ENCODE measurements at places on chromosomes 4 and X.

- ATAC-seq, result no peak
Measured at GRCh38 chrX:37993176-37993575, 13.2 kb upstream of the SYTL5 start.

- ATAC-seq, result peak; percentile 35
Measured at GRCh38 chrX:134459683-134460004, 321 bp upstream of the HPRT1 start.

GRCh38 chr4:129358571-129358970 is 262.6 kb downstream of the C4orf33 start:
- ATAC-seq, result peak; percentile 9

DNA sequence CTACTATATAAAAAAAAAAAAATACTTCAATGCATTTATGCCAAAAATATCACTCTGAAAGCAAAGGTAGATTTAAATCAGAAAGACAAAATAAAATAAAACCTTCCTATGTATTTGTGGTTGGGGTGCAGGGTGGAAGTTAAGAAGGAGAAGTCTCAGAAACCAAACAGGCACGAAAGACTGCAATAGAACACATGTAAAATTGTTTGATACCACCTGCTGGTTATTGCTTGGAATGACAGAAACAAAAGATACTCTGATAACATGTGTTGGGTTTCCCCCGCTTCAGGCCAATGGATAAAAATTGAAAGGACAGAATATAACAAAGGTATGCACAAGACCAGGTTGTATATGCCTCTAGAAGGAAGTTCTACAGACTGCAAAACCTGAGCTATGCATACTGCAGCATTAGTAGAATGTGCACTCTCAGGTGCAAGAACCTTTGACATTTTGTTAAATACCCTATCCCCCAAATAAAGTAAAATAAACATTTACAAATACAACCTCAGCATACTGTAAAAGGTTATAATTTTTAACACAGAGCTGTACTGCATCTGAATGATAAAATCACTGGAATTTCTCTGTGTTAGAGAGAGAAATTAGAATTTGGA is 118.8 kb downstream of the GABRA2 start:
- peak; percentile 46 for ATAC-seq

DNA sequence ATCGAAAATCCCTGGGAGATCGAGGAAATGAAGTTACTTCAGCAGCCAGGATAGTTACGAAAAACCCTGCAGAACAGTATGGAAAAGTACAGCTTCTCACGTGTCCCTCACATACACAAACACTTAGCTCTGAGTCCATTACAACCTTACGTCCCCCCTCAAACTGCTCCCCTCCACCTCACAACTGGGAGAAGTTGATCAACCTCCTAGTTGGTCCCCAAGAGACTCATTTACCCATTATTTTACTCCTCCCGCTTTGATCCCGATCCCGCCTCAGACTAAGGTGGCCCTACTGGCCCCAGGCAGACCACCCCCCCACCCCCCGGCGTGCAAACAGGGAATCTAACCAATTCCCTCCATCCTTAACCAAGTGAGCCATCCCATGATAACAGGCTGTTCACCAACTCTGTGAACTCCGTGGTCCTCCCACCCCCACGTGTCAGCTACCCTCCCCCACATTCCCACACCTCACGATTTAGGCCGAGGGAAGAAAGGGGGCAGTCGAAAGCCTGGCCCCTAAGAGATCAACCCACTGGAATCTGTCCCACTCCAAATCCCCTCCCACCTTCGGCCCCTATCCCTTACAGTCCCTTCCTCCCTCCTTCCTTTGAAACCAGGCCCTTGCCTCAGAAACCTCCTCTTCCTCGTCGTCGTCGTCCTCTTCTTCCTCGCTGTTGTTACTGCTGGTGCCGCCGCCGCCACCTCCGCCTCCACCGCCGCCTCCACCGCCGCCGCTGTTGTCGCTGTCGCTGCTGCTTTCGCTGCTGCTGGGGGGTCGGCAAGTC is 755 bp downstream of the ANKRD17 start:
- ATAC-seq, result peak; percentile 9

GRCh38 chr4:184427687-184428086 is 46.7 kb downstream of the IRF2 start:
- ATAC-seq, result no peak

DNA sequence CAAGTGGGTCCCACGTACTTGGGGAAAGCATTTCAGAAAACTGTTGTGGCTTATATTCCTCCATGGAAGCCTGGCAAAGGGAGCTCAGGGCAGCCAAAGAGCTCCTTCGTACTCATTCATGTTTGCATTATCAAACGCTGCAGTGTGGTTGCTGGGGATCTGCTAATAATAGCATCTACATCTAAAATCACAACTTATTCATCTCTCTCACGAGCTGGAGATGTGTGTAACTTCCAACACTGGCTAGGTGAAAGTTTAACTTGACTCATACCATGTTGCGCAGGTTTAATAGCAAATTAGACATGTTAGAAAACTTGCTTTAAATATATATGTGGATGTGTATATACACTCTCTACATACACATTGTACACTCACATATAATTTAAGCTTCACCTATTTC is 415.1 kb downstream of the AFF2 start:
- no peak for ATAC-seq

DNA sequence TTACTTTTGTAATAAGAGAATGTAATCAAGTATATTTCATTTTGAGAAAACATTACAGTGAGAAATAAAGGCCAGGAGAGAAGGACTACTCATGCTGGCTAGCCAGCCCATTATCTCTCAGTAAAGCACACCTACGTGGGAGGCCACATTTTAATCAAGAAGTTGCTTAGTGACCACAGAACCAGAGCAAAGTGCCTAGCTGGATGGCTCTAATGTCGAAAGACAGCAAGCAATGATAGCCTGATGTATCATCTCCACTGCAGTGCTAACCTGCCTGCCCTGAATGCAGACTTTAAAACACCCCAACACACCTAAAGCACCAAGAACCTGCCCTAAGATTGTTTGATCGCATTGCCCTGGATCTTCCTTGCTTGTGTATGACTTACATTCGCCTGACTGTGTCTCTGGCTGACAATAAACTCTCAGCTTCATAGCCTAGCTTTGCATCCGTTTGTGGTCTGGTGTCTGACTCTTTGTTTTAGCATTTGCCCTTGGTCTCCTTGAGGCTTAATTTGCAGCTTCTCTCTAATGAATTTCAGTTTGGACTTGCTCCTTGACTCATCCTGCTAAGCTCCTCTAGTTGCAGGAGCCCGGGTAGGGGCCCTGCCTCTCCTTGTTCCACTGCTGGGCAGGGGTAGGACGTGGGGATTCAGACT is 31.4 kb upstream of the SOWAHD start:
- no peak for ATAC-seq

DNA sequence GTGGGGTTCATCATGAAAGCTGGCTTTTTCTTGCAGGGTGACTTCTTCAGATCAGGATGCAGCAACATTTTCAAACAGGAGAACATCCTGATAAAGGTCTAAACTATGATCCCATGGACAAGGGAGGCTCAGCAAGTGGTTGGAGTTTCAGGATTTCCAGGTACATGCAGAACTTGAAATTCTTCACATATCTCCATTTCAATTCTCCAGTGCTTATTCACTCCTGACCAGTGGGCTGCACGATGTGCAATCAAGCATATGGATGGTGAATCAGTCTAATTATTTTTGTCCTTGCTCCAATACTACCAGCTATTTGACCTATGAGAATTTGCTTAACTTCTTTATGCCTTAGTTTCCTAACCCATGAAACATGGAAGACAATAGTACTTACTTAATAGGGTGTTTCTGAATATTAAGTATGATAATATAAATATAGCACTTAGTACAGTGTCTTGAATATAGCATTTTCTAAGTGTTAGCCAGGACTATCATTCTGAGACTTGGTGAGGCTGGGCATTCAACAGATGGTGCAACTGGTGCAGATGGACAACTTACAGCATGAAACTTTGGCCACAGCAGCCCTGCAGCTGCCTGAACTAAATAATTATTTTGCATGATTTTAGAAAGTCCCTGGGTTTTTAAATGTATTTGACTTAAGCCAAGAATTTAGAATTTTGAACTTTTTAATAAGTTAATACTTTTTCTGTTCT is 92.4 kb downstream of the HPGD start:
- ATAC-seq, result no peak

GRCh38 chr4:55635282-55635681 is 816 bp downstream of the NMU start:
- ATAC-seq, result no peak

GRCh38 chr4:81245218-81246009 is 30.4 kb upstream of the PRKG2 start:
- peak; percentile 74 for ATAC-seq

GRCh38 chrX:43702079-43702524 is 46.0 kb downstream of the MAOA start:
- no peak for ATAC-seq

GRCh38 chr4:147103403-147103946 is 157.8 kb upstream of the TTC29 start:
- peak; percentile 97 for ATAC-seq

- no peak for ATAC-seq
Measured at GRCh38 chrX:80216086-80216485, 201.5 kb downstream of the TBX22 start.

GRCh38 chrX:100871594-100872560 is 2.3 kb downstream of the NOX1 start:
- ATAC-seq, result no peak

DNA sequence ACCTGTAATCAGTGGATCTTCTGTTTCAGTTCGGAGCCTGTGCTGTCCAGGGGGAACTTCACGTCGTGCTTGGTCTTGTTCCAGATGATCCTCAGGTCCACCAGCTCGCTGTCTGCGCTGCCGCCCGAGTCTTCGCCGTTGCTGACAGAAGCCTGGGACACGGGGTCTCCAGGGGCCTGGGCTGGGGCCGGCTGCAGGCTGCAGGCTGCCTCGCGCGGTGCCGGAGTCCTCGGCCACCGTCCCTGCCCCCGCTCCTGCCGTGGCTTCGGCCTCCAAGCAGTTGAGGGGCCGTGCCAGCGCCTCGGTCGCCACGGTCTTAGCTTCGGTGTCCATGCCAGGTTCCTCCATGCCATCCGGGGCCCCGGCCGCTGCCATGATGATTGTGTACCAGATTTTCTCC is 37.3 kb upstream of the CCNI start:
- no peak for ATAC-seq

GRCh38 chr4:83153417-83153816 is 38.9 kb upstream of the PLAC8 start:
- no peak for ATAC-seq

DNA sequence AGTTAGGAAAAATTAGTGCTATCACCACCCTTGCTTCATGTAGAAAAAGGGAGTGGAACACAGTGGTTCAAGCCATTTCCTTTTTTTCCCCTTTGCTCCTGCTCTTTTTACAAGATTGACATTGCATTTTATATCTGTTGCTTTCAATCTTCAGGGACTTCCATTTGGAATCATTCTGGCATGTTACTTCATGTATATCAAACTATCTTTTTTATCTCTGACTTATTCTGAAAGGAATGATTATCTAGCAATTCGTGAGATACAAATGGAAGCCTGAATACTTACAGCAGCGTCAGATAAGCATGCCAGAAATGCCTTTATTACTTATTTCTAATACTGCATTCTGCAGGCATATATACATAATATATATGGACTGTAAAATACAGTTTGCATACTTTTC is 20.4 kb downstream of the ADGRL3 start:
- ATAC-seq, result no peak

GRCh38 chr4:4417886-4418285 is 31.0 kb downstream of the NSG1 start:
- no peak for ATAC-seq

DNA sequence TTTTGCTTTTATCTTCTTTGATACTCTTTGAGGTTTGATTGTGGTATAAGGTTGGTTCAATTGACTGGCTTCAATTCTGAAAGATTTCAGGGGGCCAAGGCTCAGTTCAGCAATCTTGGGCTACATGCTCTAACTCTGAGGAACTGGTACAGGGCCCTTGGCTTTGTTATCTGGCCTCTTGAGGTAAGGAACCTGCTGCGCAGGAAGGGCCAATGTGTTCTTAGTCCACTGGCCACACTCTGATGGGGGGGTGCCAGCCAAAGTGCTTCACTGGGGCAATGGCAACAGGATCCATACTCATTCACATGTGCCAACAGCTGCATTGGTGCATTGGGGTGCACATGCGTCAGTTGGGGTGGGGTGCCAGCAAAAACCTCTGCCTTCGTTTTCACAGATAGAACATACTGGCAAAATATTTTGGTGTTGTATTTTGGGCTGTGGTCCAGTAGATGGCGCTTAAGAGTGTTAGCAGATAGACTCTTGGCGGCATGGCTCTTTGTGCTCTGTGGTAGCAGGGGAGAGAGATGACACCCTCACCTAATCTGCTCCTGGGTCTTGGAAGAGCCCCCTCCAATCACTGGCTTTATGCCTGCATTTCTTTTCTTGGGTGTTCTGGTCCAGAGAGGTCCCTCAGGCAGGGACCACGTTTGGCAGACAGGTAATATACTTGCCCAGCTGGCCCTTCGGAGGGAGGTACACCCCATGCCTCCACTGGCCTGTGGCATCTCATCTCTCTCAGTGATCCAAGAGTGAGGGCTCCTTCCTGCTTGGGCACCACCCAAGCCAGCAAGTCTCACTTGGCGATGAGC is 42.9 kb downstream of the NDST3 start:
- ATAC-seq, result no peak

DNA sequence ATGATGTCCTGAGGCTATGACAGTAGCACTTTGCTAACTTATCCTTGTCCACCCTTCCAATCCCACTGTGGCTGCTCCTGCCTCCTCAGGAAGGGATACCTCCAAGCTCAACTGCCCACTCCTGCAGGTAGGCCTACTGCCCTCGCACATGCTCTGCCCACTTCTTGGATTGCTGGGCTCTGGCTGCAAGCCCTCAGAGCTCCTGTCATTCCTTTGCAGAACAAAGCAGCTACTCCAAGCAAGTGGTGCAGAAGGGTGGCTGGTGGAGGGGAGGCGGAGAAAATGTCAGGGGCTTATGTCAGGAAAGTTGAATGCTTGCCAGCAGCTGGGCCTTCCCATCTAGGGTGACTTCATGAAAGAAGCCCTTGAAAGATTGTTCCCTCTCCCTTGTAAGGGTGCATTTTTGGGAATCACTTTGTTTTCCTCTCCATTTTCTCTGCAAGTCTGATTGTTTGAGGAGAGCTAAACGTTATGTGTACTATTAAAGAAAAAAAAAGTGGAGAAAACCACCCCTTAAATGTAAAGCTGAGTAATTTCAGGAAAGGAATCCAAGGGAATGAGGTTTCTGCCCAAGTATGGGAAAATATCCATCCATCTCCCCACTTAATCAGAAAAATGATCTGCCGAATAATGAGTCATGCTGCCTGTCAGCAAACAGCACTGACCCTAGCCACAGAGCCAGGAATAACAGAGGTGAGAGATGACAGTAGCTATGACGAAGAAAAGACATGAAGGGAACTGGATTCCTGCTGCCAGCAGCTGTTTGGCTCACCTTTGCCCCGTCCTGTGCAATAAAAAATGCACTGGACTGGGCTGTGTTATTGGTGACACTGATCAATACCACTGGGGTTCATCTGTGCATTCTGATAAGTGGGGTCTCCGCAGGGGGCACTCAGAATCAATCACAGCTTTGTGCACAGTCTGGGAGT is 102.0 kb downstream of the RTL5 start:
- peak; percentile 78 for ATAC-seq

- ATAC-seq, result peak; percentile 77
Measured at GRCh38 chrX:63737131-63737921, 47.7 kb downstream of the ARHGEF9 start.

All from motor neuron (in vitro differentiated cells).